ENCODE measurements at places on chromosomes 13 and 19. TPM values are rescaled to one million over a fixed set of nuclear protein-coding genes. Genes with fewer than 3 reads are reported as not detected.
A peak's percentile ranks its signal among the peaks of the same experiment; 100 is the strongest.

- DNase-seq, result no peak
These were observed 120.7 kb upstream of the VSTM2B start for GRCh38 chr19:29404951-29405727.

The LILRB5 gene
- polyA plus RNA-seq, result 2.4 TPM

GRCh38 chr13:82136880-82137279 lies 1745.4 kb downstream of the SLITRK1 start:
- DNase-seq, result no peak

GRCh38 chr13:36026531-36026930 lies 104.7 kb downstream of the DCLK1 start:
- no peak for DNase-seq

DNA sequence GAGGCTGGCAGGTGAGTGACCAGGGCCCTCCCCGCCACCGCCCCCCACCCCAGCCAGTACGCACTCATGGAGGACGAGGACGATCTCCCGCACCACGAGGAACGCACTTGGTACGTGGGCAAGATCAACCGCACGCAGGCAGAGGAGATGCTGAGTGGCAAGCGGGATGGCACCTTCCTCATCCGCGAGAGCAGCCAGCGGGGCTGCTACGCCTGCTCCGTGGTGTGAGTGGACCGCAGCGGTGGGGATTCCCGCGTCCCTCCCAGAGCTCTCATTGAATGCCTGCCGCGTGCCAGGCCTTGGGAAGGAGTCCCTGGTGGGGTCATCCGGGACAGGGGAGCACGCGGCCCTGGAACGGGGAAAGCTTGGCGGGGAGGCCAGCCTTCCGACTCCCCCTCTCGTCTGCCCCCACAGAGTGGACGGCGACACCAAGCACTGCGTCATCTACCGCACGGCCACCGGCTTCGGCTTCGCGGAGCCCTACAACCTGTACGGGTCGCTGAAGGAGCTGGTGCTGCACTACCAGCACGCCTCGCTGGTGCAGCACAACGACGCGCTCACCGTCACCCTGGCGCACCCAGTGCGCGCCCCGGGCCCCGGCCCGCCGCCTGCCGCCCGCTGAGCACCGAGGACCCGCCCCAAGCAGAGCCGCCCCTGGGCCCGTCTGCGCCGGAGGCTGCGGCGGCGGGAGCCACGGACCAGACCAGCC lies 4.8 kb upstream of the IFI30 start:
- no peak for DNase-seq

DNA sequence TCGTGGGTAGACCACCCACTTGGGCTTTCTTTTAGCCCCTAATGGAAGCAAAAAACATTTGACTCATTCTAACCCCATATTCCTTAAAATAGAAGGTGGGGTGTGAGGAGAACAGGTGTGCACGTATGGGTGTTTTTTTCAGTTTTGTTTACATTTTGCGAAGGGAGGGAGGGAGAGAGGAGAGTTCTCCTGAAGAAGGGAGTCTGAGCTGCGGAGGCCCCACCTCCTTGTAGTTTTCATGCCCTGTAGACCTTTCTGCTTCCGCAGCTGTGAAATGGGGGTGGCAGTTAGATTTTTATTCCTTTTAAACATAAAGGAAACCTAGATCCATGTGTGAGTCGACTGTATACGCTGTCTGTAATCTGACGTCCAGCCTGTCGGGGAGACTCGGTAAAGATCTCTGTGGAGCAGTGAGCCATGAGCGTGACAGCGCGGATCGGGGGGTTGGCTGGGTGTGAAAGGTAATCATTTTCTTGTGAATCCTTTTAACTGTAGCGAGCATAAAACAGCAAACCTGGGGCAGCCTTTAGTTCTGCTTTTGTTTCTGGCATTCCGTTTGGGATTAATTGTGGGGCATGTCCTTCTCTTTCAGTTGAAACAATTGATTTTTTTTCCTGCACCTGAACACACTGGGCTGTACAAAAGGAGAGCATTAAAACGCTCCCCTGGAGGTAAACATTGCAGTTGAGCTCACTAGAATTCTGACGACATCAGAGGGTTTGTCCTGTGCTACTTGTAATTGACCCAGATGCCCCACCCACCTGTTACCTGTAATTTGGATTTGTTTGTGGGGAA lies 2.3 kb downstream of the UPF1 start:
- no peak for DNase-seq

The ZSCAN18 gene
- 76.2 TPM for polyA plus RNA-seq

The PSG11 gene
- not detected for polyA plus RNA-seq

DNA sequence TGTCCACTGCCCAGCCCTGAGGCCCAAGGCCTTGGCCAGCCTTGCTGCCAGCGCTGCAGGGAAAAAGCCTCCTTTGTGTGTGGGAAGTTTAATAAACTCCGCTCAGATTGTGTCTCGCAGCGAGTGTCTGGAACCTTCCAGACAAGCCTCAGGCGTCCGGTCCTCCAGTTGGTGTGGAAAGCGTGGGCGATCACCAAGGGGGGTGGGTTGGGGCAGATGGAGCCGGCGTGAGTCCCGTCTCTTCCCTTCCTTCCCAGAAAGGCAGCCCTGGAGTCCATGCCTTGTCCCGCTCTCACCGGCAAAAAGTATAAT lies 4.6 kb downstream of the STK11 start:
- no peak for DNase-seq

DNA sequence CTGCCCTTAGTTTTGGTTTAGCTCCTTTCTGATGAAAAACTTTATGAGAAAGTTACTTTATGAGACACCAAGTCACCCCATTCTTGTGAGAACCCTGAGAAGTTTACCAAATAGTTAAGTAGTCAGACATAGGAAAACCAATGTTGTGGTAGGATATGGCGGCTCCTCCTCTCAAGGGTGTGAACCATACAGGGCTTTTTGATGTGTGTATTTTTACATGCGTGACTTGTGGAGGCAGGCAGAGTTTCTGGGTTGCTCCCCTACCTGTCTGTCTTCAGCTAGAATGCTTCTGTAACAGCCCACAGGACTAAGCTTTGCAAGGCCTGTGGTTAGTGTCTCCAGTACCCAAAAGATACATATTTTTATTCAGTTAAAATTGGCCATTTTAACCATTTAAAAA lies 18.3 kb downstream of the UBAC2 start:
- no peak for DNase-seq

GRCh38 chr19:47768604-47769003 lies 9.9 kb upstream of the SELENOW start:
- DNase-seq, result no peak

GRCh38 chr13:28476919-28477708 lies 17.8 kb downstream of the FLT1 start:
- DNase-seq, result no peak

GRCh38 chr13:49927755-49928154 lies 8.4 kb downstream of the SPRYD7 start:
- no peak for DNase-seq

GRCh38 chr13:48126944-48127830 lies 32.3 kb upstream of the MED4 start:
- DNase-seq, result no peak

The VN1R4 gene
- not detected for polyA plus RNA-seq

- no peak for DNase-seq
These were observed 83.1 kb downstream of the IRS2 start for GRCh38 chr13:109703250-109703649.

DNA sequence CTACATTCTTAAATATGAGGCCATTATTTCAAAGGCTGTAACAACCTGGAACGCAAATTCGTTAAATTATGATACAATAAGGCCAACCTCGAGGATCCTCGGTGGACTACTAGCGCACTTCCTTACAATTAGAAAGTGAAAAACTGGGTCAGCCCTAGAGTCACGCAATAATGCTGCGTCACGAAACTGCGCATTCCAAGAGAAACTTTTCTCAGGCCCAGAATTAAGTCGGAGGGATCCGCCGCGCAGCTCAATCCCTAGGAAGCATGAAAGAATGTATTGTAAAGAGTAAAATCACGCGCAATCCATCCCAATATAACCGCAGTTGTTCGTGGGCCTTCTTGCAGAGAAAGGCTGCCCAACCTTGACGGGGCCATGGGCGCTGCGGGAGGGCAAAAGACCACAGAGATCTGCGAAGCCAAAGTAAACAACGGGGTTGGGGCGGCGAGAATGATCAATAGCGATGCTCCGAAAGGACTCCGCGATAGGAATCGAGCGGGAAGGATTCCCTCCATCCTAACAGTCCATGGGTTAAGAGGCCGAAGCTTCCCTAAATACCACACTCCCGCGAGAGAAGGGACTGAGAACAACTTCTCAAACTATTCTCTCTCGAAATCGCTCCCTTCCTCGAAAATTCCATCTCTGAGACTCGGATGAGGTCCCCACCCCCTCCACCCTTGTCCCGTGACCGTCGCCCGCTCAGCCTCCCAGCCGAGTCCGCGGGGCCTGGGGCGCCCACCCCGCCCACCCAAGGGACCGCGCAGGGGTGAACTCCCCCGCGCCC lies 564 bp downstream of the SPART start:
- peak; percentile 64 for DNase-seq

GRCh38 chr19:28868836-28869235 lies 344.1 kb downstream of the UQCRFS1 start:
- DNase-seq, result no peak

The KLK5 gene
- 1.4 TPM for polyA plus RNA-seq

DNA sequence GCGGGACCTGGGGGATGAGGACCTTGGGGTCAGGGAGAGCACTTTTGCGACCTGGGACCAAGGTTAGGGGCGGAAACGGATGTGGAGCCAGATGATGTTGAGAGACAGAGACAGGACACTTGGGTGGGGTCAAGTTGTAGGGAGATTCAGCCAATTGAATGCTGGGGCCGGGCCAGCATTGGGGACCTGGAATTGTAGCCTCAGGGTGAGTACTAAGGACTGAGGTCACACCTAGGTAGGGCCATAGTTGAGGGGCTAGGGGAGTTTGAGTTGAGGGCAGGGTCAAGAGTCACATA lies 1.2 kb downstream of the ALKBH7 start:
- no peak for DNase-seq

GRCh38 chr13:100883453-100883852 lies 208.9 kb upstream of the TMTC4 start:
- no peak for DNase-seq

DNA sequence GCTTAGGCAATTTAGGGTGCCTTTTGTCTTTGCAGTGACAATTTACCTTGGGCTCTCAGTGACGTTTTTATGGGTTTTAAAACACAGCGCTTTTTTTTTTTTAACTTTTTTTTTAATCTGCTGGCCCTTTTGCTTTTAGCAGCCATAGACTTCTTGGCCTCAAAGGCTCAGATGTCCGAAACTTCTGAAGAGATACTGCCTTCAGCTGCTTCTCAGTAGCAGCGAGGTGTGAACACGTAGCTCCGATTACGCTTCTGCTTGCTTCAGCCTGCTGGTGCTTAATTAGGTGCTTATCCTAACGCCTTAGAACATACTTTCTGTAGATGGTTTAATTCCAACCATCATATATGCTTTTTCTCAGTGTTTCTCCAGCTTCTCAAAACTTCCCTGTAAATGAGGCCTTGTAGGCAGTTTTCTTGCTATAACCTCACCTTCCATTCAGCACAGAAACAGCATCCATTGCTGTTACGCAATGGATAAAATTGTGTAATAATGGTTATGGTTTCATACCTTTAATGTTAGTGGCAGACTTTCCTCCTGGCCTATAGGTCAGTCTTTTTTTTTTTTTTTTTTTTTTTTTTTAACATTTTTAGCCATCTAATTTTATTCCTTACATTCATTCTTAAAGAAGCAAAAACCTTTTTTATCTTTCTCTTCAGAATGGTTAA lies 723.9 kb downstream of the GPC5 start:
- no peak for DNase-seq

The ERCC5 gene
- 87.2 TPM for polyA plus RNA-seq

- no peak for DNase-seq
These were observed 102.2 kb upstream of the MBNL2 start for GRCh38 chr13:97119943-97120342.

The CTXN1 gene
- 34.1 TPM for polyA plus RNA-seq

DNA sequence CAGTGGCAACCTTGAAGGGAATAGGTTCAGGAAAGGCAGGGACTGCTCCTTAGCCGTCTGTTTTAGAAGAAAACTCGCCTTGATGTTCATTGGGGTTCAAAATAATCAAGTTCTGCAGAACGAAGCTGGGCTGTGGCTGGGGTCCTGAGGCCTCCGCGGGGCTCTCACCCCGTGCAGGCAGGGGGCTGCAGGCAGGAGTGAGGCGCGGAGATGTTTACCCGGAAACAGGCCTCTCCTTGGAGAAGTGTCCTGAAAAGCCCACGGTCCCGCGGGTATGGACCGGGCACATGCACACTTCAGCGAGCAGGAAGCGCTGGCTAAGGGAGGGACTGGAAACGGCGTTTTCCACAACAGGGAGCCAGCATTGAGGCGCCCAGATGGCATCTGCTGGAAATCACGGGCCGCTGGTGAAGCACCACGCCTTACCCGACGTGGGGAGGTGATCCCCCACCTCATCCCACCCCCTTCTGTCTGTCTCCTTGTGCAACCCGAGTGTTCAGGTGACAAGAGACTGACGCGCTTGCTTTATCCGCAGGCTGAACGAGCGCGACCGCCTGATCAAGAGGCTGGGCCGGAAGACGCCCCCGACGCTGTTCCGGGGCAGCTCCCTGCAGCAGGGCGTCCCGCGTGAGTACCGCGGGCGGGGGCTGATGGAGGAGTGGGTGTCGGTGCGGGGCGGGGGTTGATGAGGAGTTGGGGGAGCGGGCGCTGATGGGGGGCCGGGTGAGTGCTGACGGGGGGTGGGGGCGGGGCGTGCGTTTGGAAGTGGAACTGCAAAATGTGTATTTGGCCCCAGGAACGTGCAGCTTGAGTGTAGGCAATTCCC lies 39.6 kb downstream of the SHISA2 start:
- DNase-seq, result no peak

GRCh38 chr19:7947939-7948338 lies 4.5 kb upstream of the TIMM44 start:
- no peak for DNase-seq

DNA sequence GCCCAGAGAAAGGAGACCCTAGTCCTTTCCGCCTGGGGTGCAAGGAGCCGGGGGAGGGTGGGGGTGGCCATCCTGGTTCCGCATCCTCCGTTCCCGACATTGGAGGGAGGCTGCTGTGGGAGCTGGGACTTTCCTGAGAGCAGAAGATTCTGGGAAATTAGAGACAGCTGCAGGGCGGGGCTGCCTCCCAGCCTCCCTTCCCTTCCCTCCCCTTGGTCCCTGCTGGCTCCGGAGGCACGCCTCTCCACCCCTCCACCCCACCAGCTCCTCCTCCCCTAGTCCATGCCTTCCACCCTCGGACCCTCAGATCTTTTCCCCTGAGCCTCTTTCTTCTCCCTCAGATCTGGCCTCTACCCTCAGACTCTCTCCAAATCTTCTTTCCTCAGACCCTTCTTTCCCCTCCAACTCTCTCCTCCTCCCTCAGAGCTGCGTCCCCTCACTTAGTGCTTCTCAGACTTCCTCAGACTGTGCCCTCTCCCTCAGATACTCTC lies 3.1 kb upstream of the BCL3 start:
- DNase-seq, result no peak

DNA sequence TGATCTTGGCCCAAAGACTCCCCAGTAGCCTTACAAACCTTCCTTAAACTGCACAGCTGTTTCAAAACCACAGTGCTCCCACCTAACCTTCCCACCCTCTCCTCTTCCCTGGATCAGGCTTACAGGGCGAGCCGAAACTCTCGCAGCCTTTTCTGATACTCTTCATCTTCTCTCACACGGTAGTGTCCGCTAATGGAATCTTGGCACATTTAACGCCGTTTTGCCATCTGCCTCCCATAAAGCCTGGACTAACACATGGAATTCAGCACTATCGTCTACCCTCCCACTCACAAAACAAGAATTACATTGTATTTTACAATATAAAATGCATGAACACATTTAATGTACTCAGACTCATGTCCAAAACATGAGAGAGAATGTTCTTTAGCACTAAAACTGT lies 135.9 kb downstream of the RAP2A start:
- no peak for DNase-seq

- DNase-seq, result no peak
These were observed 14.5 kb downstream of the FFAR2 start for GRCh38 chr19:35462476-35462953.

All from left renal pelvis (tissue), 4 donors.